ENCODE measurements at places on chromosomes 3 and 15.
A peak's percentile ranks its signal among the peaks of the same experiment; 100 is the strongest.

GRCh38 chr15:69090197-69090948, 70.1 kb upstream of the GLCE start:
- DNase-seq = no peak

DNA sequence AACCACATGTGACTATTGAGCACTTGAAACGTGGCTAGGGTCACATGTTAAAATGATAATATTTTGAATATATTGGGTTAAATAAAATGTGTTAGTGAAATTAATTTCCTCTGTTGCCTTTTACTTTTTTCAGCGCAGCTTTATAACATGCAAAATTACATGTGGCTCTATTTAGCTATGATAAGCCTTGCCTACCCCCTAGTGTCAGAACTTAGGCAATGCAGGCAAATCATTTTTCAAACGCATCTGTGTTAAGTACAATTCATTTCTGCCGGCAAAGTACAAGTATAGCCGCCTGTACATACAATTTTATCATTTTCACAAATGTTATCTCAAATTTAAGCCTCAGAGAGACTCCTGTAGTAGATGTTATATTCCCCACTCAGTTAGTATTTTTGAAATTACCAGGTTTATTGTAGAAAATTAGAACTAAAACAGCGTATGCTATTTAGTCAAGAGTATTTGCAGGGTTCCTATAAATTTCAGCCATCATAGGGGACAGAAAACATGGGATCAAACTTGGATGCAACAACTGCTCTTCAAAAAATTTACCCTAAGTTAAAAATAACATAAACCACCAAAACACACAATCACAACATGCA, 56.1 kb downstream of the TAFA4 start:
- peak; percentile 1 for DNase-seq

DNA sequence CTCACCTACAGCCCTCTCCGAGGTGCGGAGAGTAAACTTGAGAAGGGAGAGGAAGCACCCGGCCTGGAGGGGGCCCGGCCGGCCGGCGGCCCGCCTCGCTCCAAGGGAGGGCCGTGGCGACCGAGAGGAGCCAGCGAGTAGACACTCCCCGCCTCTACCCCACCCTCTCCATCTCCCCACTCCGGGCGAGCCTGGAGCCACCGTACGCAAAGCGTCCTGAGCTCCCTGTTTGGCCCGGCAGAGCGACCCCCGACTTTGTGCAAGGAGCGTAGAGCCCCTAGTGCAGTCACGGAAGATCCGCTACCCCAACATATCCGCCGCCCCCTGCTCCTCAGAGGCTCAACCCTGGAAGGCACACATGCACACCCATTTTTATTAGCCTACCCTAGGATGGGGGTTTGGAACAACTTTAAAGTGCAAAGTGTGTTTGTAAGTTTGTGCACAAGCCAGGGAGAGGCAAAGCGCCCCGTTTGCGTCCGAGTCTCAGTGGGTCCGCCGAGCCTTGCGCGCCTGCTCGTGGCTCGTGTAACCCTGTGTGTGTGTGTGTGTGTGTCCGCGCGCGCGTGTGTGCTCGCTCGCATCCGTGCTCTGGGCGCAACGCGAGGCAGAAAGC, 508 bp upstream of the SMAD6 start:
- no peak for DNase-seq

GRCh38 chr3:140715035-140715434, 37.2 kb downstream of the TRIM42 start:
- no peak for DNase-seq

GRCh38 chr15:68313501-68314410, 36.2 kb downstream of the FEM1B start:
- no peak for DNase-seq

DNA sequence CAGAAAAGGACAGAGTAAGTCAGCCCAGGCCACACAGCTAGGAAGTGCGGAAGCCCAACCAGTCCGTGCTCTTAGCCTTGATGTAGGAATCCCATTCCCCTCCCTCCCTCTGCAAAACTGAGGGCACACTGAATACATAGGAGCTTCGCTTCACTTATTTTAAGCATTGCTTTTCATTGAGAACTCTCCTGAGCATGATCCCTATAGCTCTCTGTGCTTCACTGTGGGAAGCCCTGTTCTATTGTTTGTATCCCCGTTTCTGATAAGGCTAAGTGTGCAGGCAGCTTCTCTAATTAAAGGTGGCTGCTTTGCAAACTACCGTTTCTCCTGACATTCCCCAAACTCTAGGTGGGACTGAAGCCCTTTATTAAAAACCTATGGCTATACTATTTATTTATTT, 29.9 kb downstream of the IL5RA start:
- DNase-seq = no peak

DNA sequence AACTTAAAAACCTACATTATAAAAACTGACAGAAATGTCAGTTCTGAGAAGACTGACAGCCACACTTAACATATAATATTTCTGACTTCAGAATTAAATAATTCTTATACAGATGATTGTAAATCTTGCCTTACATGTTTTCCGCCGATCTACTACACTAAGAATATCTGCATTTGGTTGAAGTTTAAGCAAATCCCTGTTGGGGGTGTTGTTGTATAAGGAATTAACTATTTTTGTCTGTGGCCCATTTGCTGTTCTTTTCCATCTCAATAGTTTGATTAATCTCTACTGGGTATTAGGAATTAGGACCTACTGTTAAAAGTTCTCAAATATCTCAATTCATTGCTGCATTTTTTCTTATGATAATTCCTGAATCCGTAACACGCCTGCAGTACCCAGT, 838.3 kb upstream of the ROBO1 start:
- DNase-seq = no peak

- DNase-seq = no peak
Measured at GRCh38 chr3:32419742-32420125, 28.1 kb downstream of the CMTM7 start.

DNA sequence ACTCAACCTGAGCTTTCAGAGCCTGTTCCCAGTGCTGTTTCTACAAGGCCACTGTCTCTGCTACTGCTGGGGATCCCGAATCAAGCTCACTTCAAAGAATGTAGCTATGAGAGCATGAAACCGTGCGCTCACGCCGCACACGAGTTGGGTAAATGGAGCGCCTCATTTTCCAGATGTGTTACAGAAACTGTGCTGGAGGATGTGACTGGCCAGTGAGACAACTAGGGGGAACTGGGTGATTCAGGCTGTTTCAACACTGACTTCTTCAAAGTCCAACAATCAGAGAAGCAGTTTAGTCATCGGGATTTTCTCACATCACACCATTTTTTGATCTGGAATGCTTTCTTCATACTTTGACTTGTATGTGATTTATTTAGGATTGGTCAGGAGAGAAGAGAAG, 3.5 kb downstream of the ZNF710 start:
- no peak for DNase-seq

DNA sequence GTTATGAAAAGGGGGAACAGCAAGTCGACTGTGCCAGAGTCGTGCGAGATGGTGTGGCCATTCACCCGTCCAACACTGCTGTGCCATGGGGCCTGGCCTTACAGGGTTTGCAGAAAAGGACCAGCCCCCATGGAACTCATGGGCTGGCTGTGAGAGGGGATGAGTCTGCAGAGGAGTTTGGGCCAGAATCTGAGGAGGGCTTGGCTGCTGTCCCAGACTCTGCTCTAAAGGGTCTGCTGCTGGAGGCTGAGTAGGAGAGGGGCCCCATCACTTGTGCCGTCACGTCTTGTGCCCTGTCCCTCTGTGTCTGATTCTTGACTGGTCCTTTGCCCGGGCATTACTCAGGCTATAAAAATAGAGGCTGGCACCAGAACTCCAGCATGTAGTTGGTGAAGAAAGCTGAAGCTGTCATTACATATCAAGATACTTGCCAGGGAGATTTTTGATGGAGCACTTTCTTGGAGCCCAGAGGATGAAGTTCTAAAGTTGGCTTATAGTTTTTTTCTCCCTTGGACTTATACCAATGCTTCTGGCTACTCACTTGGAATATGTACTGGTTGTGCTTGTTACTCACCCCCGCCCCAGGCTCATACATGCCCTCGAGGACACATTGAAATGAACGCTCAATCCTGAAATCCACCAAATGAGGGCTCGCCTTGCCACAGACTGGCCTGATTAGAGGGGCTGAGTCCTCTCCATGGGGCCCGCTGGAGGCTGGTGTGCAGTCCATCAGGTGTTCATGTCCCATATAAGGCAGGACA, 10.2 kb downstream of the PXYLP1 start:
- DNase-seq = no peak

DNA sequence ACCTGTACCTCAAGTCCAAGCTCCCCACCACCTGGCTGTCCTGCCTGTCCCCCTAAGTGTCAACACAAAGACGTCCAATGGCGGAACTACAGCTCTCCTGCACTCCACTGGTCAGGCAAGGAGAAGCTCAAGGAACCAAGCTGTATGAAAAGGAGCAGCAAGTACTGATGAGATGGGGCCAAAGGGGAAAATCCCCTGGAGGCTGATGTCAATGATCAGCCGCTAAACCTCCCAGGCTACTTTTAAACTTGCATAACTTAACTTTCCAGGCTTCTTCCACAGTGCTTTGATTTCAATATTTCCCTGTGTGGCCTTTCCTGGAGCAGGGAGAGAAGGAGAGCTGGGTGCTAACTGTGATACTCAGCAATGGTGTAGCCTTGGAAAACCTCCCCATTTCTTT, 35.0 kb downstream of the TM4SF4 start:
- DNase-seq = no peak

- no peak for DNase-seq
Measured at GRCh38 chr3:151906751-151907150, 33.3 kb downstream of the SUCNR1 start.

- DNase-seq = no peak
Measured at GRCh38 chr15:23912191-23912590, 225.1 kb upstream of the NDN start.

- DNase-seq = no peak
Measured at GRCh38 chr3:178313716-178314115, 222.5 kb upstream of the KCNMB2 start.

- DNase-seq = no peak
Measured at GRCh38 chr15:40549894-40550293, 14.9 kb downstream of the CCDC32 start.

DNA sequence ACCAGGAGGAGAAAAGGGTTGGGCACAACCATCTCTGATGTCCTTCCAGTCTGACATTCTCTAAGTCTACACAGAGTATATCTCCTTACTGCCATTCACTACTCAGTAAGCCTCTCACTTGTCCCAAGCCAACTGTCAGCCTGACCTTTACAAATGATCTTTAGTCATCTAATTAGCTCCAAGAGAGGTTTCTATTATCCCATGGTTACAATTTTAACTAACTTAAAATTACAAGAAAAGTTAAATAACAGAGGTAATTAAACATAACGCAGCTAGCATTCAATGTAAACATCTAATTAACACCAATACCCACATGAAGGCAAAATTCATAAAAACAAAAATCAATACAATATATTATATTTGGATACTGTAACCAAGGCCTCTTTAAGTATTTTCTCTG, 126.9 kb downstream of the LSAMP start:
- DNase-seq = no peak

- peak; percentile 1 for DNase-seq
Measured at GRCh38 chr3:30286007-30286669, 320.3 kb upstream of the TGFBR2 start.

DNA sequence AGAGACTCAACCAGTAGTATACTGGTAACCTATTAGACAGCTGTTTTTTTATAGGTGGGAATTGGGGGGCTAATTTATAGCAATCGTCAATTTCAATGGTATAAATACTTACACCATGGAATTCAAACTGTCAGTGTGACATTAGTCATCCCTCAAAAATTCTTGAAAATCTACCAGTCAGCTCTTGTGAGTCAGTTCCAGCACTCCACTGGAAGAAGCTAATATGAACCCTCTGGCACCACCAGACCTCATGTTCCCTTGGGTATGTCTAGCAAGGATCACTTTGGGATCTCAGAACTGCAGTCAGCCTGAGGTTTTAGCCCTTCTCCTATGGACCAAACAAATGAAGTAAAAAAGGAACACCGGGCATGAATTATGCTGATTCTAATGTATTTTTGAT, 11.8 kb upstream of the UACA start:
- no peak for DNase-seq

- DNase-seq = no peak
Measured at GRCh38 chr3:25706213-25706612, 41.5 kb upstream of the TOP2B start.

DNA sequence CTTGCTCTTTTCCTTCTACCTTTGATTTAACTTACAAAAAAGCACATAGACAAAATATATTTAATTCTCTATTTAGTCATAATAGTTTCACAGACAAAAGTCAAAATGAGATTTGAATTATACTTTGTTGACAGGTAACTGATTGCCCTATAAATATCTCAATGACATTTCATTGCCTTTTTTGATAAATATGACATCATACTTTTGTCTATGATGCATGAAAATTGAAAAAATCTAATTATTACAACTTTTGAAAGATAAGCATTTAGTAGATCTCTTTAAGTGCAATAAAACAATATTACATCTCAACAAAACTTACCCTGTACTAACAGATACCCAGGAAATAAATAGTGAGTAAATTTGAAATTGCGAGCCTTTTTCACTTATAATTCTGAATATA, 147.9 kb downstream of the SERPINI1 start:
- DNase-seq = no peak

DNA sequence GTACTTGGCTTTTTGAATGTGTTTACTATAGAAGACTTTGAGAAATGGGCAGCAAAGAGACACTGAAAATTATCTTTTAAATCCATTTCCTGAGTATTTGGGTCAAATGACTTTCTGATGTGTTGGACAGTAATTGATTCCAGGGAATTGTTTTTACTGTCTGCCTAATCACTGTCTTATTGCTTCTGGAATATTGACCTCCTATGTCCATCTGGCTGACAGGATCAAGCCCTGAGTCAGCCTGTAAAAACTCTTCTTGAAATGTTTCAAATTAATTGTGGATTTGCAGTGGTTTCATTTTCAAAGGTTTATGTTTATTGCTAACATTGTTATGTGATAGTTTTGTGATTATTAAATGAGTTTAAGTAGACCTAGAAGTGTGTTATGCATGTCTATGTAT, 50.6 kb upstream of the MLF1 start:
- DNase-seq = no peak

- no peak for DNase-seq
Measured at GRCh38 chr3:166425900-166426611, 588.8 kb upstream of the BCHE start.

DNA sequence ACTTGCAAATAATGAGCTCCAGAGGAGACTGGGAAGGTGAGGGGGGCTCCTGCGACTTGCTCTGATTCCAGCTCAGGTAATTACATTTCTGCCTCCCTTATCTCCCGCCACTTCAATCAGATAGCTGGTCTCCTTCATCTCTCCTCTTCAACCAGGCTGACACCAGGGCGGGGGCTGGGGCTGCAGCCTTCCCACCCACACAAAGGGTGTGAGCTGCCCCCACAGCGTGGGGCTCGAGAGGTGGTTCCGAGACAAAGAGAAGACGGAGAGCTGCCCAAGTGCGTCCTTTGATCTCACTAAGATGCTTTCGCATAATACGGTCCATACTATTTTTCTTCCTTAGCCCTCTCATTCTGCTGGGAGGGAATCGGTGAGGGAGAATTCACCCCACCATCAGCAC, 139.7 kb downstream of the NSMCE3 start:
- no peak for DNase-seq

- no peak for DNase-seq
Measured at GRCh38 chr3:12885583-12885930, 44.2 kb upstream of the RPL32 start.

- no peak for DNase-seq
Measured at GRCh38 chr3:134067531-134068161, 37.9 kb upstream of the SLCO2A1 start.

- DNase-seq = no peak
Measured at GRCh38 chr15:56744701-56745683, 11.7 kb upstream of the ZNF280D start.

Data from hippocampal formation (tissue), 2 donors.